ENCODE measurements at places on chromosomes 1 and 21.

DNA sequence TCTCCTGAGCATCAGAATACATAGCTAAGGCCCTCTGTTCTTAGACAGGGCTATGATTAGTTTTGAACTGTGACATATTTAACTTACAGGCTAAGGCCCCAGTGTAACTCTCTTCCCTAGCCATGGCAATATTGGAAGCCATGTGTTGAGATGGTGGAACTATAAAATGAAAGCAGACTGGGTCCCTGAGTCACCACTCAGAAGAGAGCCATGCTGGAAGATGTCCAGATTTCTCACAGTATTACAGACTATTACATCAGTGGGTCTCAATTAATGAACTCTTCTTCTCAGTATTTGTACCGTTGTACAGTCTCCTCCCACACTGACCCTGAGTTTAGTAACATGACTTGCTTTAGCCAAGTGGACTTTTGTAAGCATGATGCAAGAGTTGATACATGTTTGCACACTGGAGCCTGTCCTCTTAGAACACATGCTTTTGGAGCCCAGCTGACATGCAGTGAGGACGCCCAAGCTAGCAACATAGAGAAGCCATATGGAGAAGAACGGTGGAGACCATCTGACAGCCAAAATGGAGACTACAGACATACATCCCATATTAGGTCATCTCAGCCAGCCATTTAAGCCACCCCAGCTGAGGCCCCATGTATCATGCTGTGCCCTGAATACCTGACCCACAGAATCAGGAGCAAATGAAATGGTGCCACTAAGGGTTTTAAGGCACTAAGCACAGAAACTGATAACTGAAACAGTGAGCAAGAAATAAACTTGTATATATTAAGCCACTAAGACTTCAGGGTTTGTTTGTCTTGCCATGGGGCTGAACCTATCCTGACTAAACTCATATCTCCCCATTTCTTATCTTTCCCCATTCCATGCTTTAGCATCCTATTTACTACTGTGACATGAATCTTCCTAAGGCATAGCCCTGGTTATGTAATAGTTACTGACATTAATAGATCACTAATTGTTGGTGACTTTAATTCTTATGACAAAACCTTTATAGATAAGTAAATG lies 24.4 kb downstream of the TBX15 start:
- DNase-seq = no peak

- DNase-seq = no peak
These were observed 39.4 kb upstream of the SPOCD1 start for GRCh38 chr1:31855038-31855845.

- DNase-seq = no peak
These were observed 255.9 kb downstream of the FAF1 start for GRCh38 chr1:50704126-50704525.

- no peak for DNase-seq
These were observed 42.9 kb downstream of the SH3GLB1 start for GRCh38 chr1:86747304-86747703.

DNA sequence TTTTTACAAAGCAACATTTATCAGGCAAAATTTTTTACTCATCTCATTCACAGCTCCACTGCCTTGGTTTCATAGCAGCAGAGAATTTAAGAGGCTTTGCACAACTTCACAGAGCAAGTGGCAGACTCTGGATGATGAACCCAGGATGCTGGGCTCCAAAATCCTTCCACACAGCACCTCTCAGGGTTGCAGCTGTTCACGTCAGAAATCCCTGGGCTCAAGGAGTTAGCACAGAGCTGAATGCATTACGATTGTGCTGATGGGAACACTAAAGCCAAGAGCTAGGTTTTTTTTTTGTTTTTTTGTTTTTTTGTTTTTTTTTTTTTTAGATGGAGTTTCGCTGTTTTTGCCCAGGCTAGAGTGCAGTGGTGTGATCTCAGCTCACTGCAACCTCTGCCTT lies 2.4 kb upstream of the HTR6 start:
- no peak for DNase-seq

DNA sequence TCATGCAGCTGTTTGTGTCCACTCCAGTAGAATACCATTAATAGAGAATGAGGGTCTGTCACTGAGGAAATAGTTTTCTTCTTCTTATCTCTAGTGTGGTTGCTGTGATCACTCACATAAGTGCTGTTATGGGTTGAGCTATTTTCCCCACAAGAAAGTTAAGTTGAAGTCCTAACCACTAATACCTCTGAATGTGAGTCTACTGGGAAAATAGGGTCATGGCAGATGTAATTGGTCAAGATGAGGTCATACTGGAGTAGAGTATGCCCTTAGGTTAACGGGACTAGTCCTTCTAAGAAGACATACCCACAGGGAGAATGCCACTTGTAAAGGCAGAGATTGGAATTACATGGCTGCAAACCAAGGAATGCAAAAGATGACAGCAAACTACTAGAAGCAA lies 70.5 kb upstream of the COL24A1 start:
- no peak for DNase-seq

GRCh38 chr1:54922921-54923421 lies 36.0 kb upstream of the DHCR24 start:
- DNase-seq = no peak

- no peak for DNase-seq
These were observed 93.9 kb upstream of the DAB1 start for GRCh38 chr1:57517587-57518374.

DNA sequence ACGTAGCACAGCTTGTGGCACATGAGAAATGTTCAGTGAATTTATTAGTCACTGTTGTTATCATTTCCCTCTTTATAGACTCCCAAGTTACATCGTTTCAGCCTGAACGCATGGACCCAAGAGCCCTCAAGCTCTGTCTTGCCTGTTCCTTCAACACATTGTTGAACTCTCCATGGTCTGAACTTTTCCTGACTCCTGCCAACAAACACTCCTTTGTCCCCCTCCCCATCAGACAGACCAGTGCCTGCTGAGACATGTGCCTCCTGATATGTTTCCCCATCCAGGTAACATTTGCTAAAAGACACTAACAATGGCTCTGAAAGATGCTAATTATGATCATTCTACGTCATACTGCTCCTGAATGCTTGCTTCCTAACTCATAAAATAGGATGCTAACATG lies 108.7 kb upstream of the NFIA start:
- no peak for DNase-seq

DNA sequence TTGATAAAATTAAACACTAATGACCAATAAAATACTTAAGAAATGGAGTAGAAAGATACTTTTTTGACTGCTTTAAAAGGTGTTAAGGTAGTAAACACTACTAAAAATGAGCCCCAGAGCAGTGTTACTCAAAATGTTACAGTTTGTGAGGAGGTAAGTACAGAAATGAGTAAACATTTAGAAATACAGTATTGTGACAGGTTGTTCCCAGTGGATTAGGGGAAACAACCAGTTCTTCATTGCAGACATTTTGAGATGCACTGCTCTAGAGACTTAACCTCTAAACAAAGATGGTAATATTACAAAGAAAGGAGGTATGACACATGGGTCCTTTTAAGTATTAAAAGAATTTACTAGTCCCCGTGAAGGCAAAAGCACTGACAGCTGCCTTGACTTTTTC lies 12.7 kb downstream of the DHX9 start:
- DNase-seq = no peak

Data from stimulated activated CD8-positive, alpha-beta memory T cell treated with anti-CD3 and anti-CD28 coated beads, Interleukin-4, amount 100 ng/mL, for 1 hour (primary cell).